Cardiac muscle cell (in vitro differentiated cells and primary cell): ENCODE measurements at places on chromosomes 1 and 21. TPM values are rescaled to one million over a fixed set of nuclear protein-coding genes. Genes with fewer than 3 reads are reported as not detected.

The EXO5 gene
- total RNA-seq: 6.3 and 6.6 TPM in 2 replicates

DNA sequence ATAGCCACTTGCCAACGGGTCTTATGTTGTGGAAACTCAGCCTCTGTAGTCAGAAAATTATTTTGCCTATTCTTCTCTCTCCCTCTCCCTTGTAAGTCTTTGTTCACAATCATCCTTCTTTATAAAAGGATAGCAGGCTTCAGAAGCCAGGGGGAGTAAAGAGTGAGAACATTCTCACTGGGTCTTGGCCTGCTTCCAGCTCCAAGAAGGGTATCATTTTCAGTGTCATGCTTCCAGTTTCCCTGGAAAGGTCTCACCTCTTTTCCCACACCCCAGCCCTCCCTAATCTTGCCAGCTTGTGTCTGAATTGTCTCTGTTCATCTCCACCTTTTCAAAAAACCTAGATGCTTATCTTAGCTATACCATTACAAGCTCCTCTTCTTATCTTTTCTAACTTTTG lies 346.2 kb upstream of the LRRC7 start:
- H3K27me3 ChIP-seq: no peaks in the 10 kb centered on the region
- no peak overlapping the region for H3K4me3 ChIP-seq
- H3K27ac ChIP-seq: no peak overlapping the region
- H3K36me3 ChIP-seq: no peaks in the 10 kb centered on the region
- H3K4me1 ChIP-seq: no peaks in the 10 kb centered on the region

- H3K36me3 ChIP-seq: no peaks in the 10 kb centered on the region
- H3K4me3 ChIP-seq: no peak overlapping the region
- DNase-seq: no peak
These were observed 561.1 kb downstream of the NPHP4 start for GRCh38 chr1:5430911-5431697.

GRCh38 chr1:85134583-85135391 lies 66.0 kb downstream of the SYDE2 start:
- no peak overlapping the region for H3K4me3 ChIP-seq
- no peak overlapping the region for H3K27ac ChIP-seq
- H3K36me3 ChIP-seq: no peaks in the 10 kb centered on the region
- DNase-seq: no peak
- no peaks in the 10 kb centered on the region for H3K27me3 ChIP-seq
- H3K4me1 ChIP-seq: no peaks in the 10 kb centered on the region

DNA sequence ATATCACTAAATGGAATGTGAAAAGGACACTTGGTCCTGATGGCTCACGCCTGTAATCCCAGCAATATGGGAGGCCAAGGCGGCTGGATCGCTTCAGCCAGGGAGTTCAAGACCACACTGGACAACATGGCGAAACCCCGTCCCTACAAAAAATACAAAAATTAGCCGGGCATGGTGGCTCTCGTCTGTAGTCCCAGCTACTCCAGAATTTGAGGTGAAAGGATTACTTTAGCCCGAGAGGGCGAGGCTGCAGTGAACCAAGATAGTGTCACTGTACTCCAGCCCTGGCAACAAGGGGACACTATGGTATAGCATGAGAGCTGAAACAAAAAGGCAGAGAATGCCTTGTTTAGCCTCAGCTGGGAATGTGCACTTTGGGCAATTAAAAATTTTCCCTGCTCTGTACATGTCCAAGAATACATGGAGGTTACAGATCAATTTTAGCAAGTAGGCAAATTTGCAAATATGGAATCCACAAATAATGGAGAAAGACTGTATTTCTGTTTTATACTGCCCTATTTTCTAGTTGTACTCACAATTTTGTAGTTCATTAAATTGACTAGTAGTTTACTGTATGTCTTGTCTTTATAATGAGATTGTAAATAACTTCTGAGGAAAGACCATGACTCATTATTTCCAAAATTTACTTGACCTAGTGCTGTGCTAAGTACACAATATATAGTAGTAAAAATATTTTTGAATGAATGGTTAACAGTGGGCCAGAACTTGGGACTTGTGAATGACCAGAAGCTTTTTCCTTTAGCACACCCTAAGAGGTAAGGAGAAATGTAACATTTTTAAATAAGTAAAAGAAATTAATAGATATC lies 2.0 kb upstream of the ANGEL2 start:
- H3K4me3 ChIP-seq: no peak overlapping the region
- no peaks in the 10 kb centered on the region for H3K36me3 ChIP-seq
- peaks cover 7% of the 10 kb centered on the region for H3K4me1 ChIP-seq
- H3K27ac ChIP-seq: no peak overlapping the region
- H3K27me3 ChIP-seq: no peaks in the 10 kb centered on the region
- DNase-seq: no peak

The TMEM82 gene
- total RNA-seq: 0.51 TPM in 1 of 2 replicates, not detected in the other

DNA sequence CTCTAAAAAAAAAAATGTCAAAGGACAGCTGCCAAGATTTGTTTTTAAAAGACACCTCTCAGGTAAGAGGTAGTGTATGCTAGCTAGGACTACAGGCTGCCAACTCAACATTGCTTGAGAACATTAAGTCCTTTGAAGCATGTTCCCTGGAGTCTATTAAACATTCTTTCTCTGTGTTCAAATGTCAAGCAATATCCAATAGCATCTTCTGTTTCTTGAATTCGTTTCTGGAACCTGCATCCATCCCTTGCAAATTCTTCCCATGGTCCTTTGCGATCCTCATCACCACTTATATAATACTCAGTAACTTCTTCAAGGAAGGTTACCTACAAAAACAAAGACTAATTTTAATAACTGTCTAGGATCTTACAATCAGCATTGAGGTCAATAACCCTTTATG lies 5.6 kb downstream of the PPP1R15B start:
- H3K27me3 ChIP-seq: no peaks in the 10 kb centered on the region
- H3K4me1 ChIP-seq: peaks cover 6% of the 10 kb centered on the region
- DNase-seq: no peak
- no peak overlapping the region for H3K27ac ChIP-seq
- peaks cover 24% of the 10 kb centered on the region for H3K36me3 ChIP-seq
- H3K4me3 ChIP-seq: no peak overlapping the region

- H3K4me3 ChIP-seq: no peak overlapping the region
- H3K27me3 ChIP-seq: no peaks in the 10 kb centered on the region
- no peaks in the 10 kb centered on the region for H3K36me3 ChIP-seq
- H3K4me1 ChIP-seq: no peaks in the 10 kb centered on the region
- no peak overlapping the region for H3K27ac ChIP-seq
These were observed 126.4 kb downstream of the DMRTB1 start for GRCh38 chr1:53585565-53585964.

- H3K36me3 ChIP-seq: no peaks in the 10 kb centered on the region
- no peak overlapping the region for H3K4me3 ChIP-seq
- DNase-seq: no peak
- no peaks in the 10 kb centered on the region for H3K27me3 ChIP-seq
- no peaks in the 10 kb centered on the region for H3K4me1 ChIP-seq
These were observed 49.3 kb downstream of the CD34 start for GRCh38 chr1:207861442-207862177.

- H3K4me1 ChIP-seq: peaks cover 14% of the 10 kb centered on the region
- no peak overlapping the region for H3K4me3 ChIP-seq
- H3K36me3 ChIP-seq: no peaks in the 10 kb centered on the region
- no peak for DNase-seq
- no peak overlapping the region for H3K27ac ChIP-seq
- no peaks in the 10 kb centered on the region for H3K27me3 ChIP-seq
These were observed 30.9 kb downstream of the LAMB3 start for GRCh38 chr1:209621286-209621685.

DNA sequence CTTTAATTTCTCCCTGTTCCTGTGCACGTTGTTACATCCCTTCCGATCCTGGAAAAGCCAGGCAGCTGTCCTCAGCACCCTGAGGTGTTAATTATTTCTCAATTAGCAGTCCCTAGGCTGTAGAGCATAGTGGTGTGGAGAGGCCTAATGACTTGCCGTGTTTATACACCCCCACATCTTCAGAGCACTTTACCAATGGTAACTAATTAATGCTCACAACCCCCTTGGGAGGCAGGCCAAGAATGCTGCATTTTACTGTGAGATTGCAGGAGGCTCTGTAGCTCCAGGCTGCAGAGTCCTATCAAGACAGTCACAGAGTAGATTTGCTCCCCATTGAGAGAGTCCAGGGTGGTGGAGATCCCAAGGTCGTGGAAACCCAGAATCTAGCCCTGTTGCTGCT lies 2.4 kb upstream of the PARS2 start:
- no peak overlapping the region for H3K27ac ChIP-seq
- H3K4me3 ChIP-seq: no peak overlapping the region
- peaks cover 6% of the 10 kb centered on the region for H3K4me1 ChIP-seq

- DNase-seq: no peak
- no peak overlapping the region for H3K27ac ChIP-seq
- H3K4me1 ChIP-seq: peaks cover 31% of the 10 kb centered on the region
- H3K27me3 ChIP-seq: no peaks in the 10 kb centered on the region
- H3K4me3 ChIP-seq: no peak overlapping the region
These were observed 24.1 kb upstream of the ALDH4A1 start for GRCh38 chr1:18926315-18927081.

The LORICRIN gene
- total RNA-seq: not detected in 2 replicates

- no peaks in the 10 kb centered on the region for H3K27me3 ChIP-seq
- H3K4me3 ChIP-seq: no peak overlapping the region
- DNase-seq: no peak
- H3K4me1 ChIP-seq: peaks cover 7% of the 10 kb centered on the region
These were observed 3.0 kb downstream of the RBBP5 start for GRCh38 chr1:205118752-205119151.

GRCh38 chr1:211588711-211589110 lies 9.8 kb upstream of the SLC30A1 start:
- H3K27ac ChIP-seq: no peak overlapping the region
- no peaks in the 10 kb centered on the region for H3K27me3 ChIP-seq
- no peak for DNase-seq
- H3K4me1 ChIP-seq: no peaks in the 10 kb centered on the region
- no peaks in the 10 kb centered on the region for H3K36me3 ChIP-seq

DNA sequence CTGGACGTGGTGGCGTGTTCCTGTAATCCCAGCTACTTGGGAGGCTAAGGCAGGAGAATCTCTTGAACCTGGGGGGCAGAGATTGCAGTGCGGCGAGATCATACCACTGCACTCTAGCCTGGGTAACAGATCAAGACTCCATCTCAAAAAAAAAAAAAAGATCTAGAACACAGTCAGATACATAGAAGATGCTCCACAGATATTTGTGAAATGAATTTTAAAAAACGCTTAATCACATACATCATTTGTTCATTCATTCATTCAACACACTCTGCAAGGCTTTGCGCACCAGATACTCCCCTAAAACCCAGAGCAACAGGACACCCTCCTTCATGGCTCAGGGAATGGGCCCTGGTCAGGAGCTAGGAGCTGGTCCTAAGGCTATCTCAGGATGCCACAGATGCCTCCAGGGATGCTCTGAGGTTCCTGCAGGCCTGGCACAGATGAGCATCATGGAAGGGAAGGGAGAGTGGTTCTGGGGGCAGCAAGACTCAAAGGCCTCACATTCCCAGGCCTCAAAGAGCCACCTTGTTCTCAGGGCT lies 6.4 kb downstream of the HSPG2 start:
- peak overlapping the region; percentile 93 for H3K27ac ChIP-seq
- H3K36me3 ChIP-seq: no peaks in the 10 kb centered on the region
- DNase-seq: no peak
- no peaks in the 10 kb centered on the region for H3K27me3 ChIP-seq
- H3K4me3 ChIP-seq: no peak overlapping the region

The DSCAM gene
- total RNA-seq: 0.11 and 0.42 TPM in 2 replicates

GRCh38 chr21:18899261-18899660 lies 495.7 kb upstream of the TMPRSS15 start:
- H3K27ac ChIP-seq: no peak overlapping the region
- no peak overlapping the region for H3K4me3 ChIP-seq
- no peak for DNase-seq
- H3K36me3 ChIP-seq: no peaks in the 10 kb centered on the region

The SPRR2E gene
- total RNA-seq: not detected in 2 replicates

The C1orf185 gene
- not detected in 2 replicates for total RNA-seq

The MEGF6 gene
- 12.6 and 31.7 TPM in 2 replicates for total RNA-seq

The NBPF20 gene
- 1.3 and 2.4 TPM in 2 replicates for total RNA-seq

DNA sequence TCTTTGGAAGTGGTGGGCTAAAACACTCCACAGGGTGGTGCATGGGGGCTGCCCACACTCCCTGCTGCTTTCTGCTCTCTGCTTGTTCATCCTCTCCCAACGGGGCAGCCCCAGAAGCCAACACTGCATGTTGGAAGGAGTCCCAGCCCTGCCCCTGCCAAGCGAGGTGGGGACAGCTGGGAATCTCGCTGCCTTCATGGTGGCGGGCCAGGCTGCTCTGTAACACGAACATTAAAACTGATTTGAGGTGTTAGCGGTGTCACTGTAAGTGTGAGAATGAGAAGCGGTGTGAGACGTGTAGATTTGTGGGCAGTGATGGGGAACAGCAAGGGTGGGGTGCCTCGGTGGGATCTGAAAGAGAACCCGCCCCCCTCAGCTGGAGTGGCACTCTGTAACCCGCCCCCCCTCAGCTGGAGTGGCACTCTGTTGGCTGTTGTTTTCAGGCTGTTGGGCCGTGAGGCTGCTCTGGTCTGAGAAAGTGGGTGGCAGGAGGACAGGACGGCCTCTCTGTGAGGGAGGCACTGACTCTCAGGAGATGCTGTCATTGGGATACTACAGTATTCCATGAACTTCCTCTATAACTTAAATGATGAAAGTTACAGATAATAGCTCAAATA lies 80.9 kb downstream of the PCBP3 start:
- no peaks in the 10 kb centered on the region for H3K27me3 ChIP-seq
- no peaks in the 10 kb centered on the region for H3K36me3 ChIP-seq
- no peak overlapping the region for H3K4me3 ChIP-seq
- no peak overlapping the region for H3K27ac ChIP-seq
- H3K4me1 ChIP-seq: no peaks in the 10 kb centered on the region

DNA sequence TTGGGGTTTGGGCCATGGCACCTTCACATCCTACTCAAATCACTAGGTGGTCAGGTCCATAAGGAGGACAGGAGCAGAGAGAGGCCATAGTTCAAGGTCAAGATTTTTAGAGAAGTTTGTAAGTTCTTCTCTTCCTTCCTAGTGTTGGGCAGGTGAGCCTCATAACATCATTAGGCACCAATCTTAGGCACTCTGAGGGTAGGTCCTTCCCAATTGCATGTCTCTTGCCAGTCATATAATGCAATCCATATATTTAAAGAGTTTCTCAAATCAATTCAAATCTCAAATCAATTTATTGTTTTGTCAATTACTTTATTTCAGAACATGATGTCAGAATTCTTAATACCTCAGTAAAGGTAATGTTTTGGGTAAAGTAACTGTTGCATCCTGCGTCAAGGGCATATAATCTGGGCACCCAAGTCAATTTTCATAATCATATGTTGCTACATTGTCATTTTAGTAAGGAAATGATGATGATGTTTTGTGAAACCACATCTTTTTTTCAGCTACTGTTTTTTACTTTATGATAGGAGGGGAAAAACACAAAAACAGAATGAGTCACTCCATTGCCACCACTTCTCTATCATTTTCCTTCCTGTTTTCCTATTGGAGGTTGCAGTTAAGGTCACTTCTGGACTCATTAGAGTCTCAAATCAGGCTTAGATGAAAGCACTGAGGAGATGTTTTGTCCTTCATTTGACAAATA lies 122.7 kb downstream of the UCHL5 start:
- no peak overlapping the region for H3K27ac ChIP-seq
- H3K27me3 ChIP-seq: no peaks in the 10 kb centered on the region
- no peak overlapping the region for H3K4me3 ChIP-seq
- no peaks in the 10 kb centered on the region for H3K4me1 ChIP-seq

GRCh38 chr1:41571041-41571440 lies 86.6 kb upstream of the EDN2 start:
- DNase-seq: no peak
- H3K36me3 ChIP-seq: no peaks in the 10 kb centered on the region
- peaks cover 36% of the 10 kb centered on the region for H3K27me3 ChIP-seq
- H3K4me1 ChIP-seq: no peaks in the 10 kb centered on the region
- no peak overlapping the region for H3K27ac ChIP-seq

The DRAXIN gene
- 0.25 and 0.36 TPM in 2 replicates for total RNA-seq

The CELA3A gene
- not detected in 2 replicates for total RNA-seq

GRCh38 chr1:10537082-10537766 lies 62.5 kb downstream of the PEX14 start:
- no peak overlapping the region for H3K4me3 ChIP-seq
- H3K36me3 ChIP-seq: peaks cover 5% of the 10 kb centered on the region
- no peak overlapping the region for H3K27ac ChIP-seq
- no peak for DNase-seq
- H3K27me3 ChIP-seq: no peaks in the 10 kb centered on the region

The KCNK1 gene
- total RNA-seq: 1.8 and 3.7 TPM in 2 replicates

The LCE6A gene
- not detected in 2 replicates for total RNA-seq
